ENCODE measurements at places on chromosomes 13 and 19.

GRCh38 chr19:795073-795611 is 2.1 kb upstream of the PTBP1 start:
- no peak for DNase-seq

DNA sequence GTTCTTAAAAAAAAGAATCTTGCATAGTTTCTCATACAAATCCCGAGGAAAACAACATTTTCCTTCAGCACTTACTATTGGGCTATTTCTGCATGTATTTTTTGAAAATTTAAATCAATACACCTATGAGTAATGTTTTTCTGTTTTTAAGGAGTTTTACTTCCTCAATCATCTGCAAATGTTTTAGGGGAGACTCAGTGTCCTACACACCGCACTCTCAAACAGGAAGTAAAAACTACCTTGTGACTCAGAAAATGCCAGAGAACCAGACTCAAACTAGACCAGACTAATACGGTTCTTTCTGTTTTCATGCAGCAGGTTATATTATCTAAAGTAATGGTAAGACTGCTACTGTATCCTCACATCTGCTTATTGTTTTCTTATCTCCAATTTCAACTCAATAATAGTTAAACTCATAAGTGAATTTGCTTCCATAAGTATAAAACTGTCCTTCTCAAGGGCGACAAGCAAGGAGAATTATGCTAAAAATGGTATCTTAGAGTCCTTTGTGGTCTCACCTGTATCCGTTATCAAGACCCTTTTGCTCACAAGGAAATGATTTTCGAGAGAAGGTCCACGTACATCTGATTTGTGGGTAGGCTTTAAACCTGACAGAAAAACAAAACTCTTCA is 52.5 kb downstream of the FLT3 start:
- DNase-seq = no peak

- DNase-seq = no peak
Observed at GRCh38 chr13:66926200-66926850, 303.8 kb downstream of the PCDH9 start.

- DNase-seq = no peak
Observed at GRCh38 chr13:100409132-100409531, 179.5 kb downstream of the GGACT start.

GRCh38 chr13:27953676-27954405 is 15.3 kb downstream of the CDX2 start:
- peak; percentile 10 for DNase-seq

- DNase-seq = no peak
Observed at GRCh38 chr19:20078581-20079031, 806 bp downstream of the ZNF90 start.

- no peak for DNase-seq
Observed at GRCh38 chr19:53394522-53394973, 401 bp upstream of the ZNF765 start.

DNA sequence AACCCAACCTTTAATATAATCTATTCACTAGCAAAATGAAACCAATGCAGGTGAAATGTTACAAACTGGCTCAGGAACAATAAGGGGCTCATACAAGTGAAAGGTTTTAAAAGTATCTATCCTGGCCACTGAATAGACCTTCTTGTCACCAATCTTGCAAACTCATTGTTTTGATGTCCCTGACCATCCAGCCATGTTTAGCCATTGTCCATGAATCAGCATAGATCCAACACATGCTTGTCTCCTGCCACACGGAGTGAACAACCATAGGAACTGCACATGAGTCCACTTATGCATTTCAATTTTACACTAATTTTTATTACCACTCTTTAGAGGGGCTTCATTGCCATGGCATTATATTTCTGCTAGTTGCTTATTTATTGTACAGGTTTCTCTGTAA is 331.4 kb downstream of the GPC5 start:
- no peak for DNase-seq

GRCh38 chr13:38440666-38441065 is 91.0 kb downstream of the UFM1 start:
- DNase-seq = no peak

- DNase-seq = no peak
Observed at GRCh38 chr13:98221234-98221633, 44.2 kb upstream of the RNF113B start.

DNA sequence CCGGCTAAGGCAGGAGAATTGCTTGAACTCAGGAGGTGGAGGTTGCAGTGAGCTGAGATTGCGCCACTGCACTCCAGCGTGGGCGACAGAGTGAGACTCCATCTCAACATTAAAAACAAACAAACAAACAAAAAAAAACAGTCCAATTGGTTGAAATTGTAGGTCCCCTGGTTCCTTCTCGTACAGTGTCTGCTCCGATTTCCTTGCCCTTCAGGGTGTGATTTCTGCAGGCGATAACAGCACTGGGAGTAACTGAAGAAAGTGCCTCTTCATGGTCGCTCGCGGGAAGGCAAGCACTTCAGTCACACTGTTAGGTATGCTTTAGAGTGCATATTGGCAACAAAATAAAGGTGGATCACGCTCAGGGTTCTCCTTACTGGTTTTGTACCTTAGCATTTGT is 39.7 kb downstream of the TPT1 start:
- DNase-seq = no peak

DNA sequence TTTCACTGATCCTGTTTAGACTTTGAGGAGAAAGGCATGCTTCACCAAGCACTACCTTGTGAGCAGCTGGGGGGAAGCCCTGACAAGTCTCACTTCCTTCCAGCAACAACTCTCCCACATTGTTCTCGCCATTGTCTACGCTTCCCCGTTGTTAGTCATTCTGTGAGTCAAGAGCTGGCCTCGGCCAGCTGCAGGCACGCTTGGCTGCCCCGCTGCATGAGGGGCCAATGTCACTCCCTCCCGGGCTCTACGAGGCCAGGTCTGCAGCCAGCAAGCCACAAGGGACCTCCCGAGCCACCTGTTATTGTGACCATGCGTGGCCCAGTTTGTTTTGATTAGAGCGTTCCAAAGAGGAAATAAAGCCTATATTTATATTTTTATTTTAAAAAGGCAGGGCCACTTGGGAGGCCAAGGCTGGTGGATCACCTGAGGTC is 220.9 kb downstream of the FOXO1 start:
- no peak for DNase-seq

GRCh38 chr13:40582531-40582930 is 83.9 kb downstream of the FOXO1 start:
- no peak for DNase-seq

DNA sequence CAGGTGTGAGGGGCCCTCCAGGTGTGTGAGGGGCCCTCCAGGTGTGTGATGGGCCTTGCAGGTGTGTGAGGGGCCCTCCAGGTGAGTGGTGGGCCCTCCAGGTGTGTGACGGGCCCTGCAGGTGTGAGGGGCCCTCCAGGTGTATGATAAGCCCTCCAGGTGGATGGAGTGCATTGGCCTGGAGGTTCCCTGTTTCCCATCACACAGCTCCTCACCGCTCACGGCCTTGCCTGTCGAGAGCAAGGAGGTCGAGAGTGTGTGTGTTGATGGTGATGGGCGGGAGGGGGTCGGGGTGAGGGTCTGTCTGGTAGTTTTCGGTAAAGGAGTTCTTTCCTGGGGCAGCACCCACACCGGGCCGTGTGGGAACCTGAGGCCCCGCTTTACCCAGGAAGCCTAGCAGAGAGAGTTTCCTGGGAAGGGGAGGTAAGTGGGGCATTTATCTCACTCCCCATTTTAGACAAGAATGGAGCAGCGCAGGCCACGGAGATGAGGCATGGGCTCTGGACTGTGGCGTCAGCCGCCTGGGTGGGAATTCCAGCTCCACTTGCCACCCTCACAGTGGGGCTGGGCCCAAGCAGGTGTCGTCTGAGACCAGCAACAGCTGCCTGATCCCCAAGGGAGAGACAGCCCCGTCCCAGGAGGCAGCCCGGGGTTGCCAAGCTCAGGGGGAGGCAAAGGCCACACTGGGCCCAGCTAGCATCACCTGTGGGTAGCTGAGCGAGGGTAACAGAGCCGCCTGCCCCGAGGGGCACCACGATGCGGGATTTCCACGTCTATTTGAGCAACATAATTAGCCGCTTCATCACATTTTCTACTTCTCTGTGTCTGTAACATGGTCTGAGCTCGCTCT is 10.9 kb upstream of the GAS6 start:
- no peak for DNase-seq

DNA sequence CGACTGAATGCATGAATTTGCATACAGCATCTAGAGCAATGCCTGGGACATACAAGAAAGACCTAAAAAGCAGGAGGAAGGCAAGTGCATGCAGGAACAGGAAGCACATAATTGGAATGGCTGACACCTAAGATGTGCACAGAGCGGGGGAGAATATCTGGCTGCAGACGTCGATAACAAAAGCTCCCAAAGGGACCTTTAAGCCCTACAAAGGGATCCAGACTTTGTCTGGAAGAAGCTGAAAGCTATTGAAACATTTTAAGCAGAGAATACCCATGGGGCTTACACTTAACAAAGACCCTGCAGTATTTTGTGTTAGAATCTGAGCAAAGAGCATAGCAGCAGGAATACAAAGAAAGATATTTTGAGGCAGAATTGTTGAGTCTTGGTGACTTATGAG is 107.4 kb upstream of the CLDN10 start:
- DNase-seq = no peak

GRCh38 chr13:46682015-46682414 is 114.9 kb downstream of the ESD start:
- no peak for DNase-seq

GRCh38 chr13:93806861-93807260 is 580.3 kb downstream of the GPC6 start:
- no peak for DNase-seq

DNA sequence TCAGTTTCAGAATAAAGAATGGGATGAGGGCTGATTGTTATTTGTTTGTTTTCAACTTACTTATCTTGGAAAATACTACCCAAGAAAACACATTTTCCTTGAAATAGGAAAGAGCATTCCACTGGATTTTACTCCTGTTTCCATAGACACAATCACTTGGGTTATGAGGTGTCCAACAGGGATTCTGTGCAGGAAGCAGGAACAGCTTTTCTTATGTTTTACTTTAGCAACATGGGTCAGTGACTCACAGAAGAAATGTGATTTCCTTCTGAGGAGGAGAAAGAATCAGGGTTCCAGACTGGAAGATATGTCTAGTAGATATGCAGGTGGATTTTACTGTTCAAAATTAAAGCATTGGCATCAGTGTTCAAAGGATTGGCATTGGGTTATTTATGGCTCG is 180.8 kb upstream of the GPC6 start:
- no peak for DNase-seq

DNA sequence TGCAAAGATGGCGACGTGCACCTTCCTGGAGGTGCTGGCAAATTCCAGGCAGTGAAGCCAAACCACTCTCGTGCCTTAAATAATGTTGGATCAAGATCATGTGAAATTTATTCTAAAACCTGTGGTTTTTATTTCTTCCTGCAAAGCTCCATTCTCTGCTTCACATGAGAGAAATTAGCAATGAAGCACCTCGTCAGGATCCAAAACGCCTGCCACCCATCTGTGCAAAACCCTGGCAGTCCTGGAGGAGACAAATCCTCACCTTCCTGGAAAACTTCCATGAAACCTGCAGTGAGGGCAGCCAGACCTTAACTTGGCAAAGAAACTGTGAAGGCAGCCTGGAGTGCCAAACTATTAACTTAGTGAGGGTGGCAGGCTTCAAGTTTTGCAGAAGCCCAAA is 47.6 kb downstream of the CHST8 start:
- DNase-seq = no peak

- no peak for DNase-seq
Observed at GRCh38 chr19:11203194-11204075, 6.1 kb upstream of the KANK2 start.
